ENCODE measurements at places on chromosomes 1 and 21.

- DNase-seq: no peak
These were observed 45.7 kb downstream of the NAV1 start for GRCh38 chr1:201584471-201585092.

DNA sequence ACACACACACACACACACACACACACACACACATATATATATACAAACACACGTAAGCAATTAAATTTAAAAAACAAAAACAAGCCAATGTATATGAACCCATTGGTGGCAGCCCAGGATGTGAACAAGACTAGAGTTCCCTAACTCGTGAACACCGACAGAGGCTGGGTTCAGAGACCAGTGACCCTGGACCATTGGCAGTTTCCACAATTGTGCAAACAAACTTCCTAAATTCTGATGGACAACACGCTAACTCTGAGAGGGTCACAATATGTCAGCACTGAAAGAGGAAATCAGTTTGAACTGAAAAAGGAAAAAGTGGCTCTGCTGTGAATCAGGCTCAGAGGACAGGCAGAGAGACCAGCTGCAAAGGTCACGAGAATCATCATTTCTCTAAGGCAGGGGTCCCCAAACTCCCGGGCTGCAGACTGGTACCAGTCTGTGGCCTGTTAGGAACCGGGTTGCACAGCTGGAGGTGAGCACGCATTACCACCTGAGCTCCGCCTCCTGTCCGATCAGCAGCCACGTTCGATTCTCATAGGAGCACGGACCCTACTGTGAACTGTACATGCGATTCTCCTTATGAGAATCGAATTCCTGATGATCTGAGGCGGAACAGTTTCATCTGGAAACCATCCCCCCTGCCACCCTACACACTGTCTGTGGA lies 50.5 kb upstream of the ERO1B start:
- no peak for DNase-seq

- DNase-seq: no peak
These were observed 31.7 kb upstream of the GPR88 start for GRCh38 chr1:100506217-100506616.

DNA sequence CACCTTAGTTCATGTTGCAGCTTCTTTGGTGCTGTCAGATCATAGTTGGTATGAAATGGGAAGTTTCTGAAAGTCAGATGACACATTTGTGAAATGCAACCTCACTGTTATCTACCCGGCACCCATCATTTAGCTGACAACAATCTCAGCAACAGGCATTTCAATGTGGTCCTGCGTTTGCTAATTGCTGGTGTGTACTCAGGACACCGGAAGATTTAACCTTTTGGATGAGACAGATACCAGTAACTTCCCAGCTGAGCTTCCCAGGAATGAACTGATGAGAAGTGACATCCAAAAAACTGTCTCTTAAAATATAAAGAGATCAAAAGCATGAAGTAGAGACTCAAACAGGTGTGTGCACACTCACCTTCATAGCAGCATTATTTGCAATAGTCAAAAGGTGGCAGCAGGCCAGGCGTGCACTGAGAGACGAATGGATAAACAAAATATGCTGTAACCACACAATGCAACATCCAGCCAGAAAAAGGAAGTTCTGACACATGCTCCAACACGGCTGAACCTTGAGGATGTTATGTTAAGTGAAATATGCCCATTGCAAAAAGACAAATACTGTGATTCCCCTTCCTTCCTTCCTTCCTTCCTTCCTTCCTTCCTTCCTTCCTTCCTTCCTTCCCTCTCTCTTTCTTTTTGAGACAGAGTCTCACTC lies 7.9 kb upstream of the CLDN14 start:
- no peak for DNase-seq

DNA sequence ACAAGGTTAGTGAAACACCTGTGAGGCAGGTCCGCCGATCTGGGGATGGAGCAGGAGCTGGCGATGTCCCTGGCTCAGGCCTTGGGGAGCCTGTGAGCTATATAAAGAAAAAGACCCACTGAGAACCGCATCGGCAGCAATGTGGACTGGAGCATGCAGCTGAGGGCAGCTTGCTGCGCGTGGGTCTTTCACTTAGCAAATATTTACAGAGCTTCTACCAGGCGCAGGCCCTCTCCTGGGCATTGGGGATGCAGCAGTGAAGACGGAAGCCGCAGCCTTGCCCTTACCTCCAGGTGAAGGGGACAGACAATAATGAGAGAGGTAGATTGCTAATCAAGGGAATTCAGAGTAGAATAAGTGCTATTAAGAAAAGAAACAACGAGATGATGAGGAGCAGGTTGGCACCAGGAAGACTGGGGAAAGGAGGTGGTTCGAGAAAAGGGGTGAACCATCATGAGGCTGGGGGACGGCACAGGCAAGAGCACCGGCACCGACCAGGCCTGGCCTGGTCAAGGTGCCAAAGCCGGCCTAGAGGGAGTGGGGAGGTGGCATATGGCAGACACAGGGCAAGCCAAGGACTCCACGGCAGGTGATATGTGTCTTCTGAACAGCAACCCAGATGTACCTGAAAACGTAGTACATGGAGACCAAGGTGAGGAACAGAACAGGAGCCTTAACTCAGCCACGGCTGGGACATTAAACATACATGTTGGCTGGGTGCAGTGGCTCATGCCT lies 60.7 kb upstream of the PAX7 start:
- DNase-seq: no peak

- no peak for DNase-seq
These were observed 160.5 kb downstream of the NPHP4 start for GRCh38 chr1:5831600-5832335.

DNA sequence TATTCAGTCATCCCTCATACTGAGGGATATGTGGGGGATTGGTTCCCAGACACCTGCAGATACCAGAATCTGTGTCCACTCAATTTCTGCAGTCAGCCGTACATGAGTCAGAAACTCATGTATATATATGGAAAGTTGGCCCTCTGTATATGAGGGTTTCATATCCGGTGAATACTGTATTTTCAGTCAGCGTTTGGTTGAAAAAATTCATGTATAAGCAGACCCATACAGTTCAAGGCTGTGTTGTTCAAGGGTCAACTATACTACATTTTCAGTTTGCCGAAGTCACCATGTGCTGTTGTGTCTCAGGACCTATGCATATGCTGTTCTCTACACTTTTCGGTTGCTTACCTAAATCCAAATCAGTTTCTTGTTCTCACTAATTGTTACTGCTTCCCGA lies 10.5 kb downstream of the AXDND1 start:
- no peak for DNase-seq

DNA sequence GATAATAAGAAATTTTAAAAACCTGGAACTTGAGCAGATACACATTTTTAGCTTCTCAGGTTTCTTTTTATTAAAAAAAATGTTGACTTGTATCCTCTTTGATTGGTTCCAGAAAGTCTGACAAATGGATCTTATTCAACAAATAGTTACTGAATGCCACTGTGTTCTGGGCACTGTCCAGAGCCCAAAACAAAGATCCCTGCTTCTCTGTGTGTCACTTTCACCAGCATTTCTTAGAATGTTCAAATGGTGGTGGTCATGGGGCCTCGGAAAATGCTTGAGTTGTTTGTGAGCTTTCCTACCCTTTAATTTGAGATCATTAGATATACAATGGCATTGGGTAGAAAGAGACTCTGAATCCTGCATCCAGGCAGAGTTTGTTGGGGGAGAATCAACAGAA lies 19.9 kb downstream of the ACTN2 start:
- no peak for DNase-seq

DNA sequence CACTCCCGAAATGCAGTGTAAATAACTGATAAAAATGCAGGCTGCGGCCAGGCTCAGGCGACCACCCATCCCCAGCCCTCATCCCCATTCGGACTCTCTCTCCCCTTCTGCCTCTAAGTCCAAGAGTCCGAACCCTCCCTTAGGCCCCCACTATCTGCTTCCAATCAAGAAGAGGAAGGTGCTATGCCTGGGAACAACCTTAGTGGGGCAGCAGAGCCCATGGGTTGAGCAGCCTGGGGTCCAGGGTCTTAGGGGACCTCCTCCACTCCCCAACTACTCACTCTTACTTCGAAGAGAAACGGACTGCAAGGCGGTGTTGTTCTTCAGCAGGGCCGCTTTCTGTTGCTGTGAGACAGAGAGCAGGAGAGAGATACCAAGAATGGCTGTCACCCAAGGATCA lies 12.2 kb downstream of the ARHGEF2 start:
- DNase-seq: no peak
